ENCODE measurements at places on chromosomes 1 and 21.
A peak's percentile ranks its signal among the peaks of the same experiment; 100 is the strongest.

DNA sequence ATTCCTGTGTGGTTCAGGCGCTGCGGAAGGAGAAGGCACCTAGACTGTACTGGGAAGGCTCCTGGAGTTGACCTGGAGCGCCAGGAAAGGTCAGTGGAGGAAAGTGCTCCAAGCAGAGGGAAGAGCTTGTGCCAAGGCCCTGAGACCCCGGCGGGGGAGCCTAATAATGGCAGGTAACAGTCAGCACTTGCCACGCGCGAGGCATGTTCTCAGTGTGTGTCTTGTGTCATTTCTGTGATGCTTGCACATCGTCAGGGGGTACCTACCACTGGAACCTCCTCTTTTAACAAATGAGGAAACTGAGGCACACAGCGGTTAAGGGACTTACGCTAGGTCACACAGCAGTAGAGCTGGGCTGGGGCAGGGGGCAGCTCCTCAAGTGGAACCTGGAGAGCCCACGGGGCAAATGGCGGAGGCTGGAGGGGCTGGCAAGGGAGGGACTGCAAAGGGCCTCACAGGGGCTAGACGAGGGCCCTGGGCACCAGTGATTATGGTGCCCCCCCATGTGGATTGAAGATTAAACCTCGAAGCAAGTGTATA lies 976 bp upstream of the BMP8B start:
- DNase-seq = no peak

- no peak for DNase-seq
Measured at GRCh38 chr1:16038620-16038912, 5.0 kb upstream of the CLCNKB start.

DNA sequence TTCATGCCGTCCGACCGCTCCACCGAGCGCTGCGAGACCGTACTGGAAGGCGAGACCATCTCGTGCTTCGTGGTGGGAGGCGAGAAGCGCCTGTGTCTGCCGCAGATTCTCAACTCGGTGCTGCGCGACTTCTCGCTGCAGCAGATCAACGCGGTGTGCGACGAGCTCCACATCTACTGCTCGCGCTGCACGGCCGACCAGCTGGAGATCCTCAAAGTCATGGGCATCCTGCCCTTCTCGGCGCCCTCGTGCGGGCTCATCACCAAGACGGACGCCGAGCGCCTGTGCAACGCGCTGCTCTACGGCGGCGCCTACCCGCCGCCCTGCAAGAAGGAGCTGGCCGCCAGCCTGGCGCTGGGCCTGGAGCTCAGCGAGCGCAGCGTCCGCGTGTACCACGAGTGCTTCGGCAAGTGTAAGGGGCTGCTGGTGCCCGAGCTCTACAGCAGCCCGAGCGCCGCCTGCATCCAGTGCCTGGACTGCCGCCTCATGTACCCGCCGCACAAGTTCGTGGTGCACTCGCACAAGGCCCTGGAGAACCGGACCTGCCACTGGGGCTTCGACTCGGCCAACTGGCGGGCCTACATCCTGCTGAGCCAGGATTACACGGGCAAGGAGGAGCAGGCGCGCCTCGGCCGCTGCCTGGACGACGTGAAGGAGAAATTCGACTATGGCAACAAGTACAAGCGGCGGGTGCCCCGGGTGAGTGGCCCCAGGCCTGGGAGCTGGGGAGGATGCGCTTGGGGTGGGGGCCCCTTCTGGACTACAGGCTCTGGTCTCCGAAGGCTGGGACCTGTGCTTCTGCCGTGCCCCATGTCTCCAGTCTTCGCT lies 1.1 kb downstream of the SKI start:
- no peak for DNase-seq

DNA sequence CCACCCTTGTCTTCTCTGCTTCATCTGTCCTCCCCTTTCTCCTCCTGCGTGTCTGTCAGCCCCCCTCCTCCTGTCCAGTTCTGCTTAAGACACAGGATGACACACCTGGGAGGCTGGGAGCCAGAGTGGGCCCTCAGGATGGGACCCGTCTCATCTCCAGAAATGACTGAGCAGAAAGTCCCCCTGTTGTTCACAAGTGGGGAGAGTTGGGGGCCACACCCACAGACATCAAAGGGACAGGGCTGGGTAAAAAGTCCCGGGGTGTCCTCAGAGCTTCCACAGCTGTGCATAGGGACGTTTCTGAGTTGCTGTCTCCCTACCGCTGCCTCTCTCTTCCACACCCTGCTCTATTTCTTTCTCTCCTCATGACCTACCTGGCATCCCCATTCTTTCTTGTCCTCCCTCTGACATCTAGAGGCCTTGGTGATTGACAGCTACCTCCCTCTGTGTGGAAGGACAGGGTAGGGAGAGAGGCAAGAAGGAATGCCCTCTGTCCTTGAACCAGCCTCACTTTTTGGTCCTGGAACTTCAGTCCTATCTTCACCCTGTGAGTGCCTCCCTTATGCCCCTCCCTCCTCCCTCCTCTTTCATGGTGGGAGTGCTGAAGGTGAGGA lies 19.5 kb upstream of the SH2D2A start:
- no peak for DNase-seq

GRCh38 chr1:162823231-162823630 lies 32.7 kb downstream of the HSD17B7 start:
- DNase-seq = no peak

DNA sequence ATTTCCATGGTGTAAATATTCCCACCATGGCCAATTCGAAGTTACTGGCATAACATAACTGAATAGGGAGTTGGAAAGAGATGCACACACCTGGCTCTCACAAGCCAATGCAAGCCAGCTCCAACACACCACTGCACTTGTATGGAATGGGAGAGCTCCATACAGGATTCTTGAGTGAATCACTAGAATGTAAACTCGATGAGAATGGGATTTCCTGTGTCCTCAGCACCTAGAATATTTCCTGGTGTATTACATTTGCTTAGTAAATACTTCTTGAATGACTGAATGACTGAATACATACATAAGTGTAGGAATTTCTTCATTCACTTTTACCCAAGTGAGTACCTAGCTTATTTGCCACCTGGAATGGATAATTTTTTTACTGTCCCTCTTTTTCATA lies 16.2 kb upstream of the PPIE start:
- DNase-seq = no peak

DNA sequence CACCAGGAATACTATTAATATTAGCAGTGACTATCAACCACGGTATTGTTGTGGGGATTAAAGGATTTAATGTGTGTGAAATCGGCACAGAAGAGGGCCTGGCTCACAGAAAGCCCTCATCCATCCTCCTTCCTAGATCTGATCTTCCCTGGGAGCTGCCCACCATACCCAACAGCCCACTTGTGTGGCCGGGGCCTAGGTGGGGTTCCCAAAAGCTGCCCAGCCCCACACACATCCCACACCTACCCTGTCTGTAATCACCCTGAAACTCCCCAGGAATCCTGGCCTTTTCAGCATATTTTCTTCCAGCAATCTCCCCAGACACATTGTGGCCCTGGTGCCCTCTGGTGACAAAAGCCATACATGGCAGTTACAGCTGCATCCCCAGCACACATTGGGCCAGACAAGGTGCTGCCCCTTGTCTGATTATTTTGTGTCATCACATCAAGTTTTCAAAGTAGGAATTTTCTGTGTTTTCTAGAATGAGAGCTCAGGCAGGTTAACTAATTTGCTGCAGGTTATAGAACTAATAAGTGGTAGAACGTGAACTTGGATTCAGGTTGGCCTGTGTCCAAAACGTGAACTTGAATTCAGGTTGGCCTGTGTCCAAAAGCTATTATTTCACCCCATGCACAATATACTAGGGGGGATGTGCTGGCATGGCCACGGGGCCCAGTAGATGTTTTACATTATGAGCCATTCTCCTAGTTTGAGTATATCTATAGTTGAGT lies 5.3 kb upstream of the SLC6A9 start:
- DNase-seq = no peak

DNA sequence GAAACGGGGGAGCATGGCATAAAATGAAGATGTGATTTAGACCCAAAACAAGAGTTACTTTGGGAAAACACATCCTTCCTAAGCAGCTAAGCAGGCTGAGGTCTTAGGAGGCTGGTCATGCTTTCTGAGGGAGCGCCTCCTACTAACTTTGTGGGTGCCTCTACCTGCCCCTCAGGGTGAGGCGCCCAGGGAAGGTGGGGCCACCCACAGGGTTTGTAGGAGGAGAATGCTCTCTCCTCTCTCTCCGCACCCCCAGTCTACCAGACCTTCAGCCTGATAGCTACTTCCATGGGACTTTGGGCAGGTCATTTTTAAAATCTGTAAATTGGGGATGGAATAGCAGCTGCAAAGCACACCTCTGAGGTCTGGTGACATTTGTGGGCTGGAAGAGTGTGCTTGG lies 23.8 kb downstream of the SLC27A3 start:
- DNase-seq = no peak

GRCh38 chr1:200905411-200906052 lies 10.8 kb downstream of the INAVA start:
- no peak for DNase-seq

DNA sequence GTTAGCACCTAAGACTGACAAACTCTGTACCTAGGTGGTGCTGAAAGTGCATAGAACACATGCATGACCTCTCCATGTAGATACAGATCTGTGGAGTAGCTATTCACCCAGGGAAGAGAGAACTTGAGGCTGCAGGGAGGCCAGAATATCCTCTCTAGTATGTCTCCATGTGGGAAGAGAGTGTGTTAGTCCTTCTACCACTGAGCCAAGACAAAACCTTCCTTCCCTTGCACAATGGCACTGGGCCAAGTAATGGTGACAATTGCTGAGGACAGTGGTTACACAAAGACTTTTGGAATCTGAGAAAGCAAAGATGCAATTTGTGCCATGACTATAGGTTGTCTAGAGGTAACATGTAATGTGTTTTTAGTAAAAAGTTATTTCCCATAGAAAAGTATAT lies 52.3 kb downstream of the C1orf198 start:
- no peak for DNase-seq

DNA sequence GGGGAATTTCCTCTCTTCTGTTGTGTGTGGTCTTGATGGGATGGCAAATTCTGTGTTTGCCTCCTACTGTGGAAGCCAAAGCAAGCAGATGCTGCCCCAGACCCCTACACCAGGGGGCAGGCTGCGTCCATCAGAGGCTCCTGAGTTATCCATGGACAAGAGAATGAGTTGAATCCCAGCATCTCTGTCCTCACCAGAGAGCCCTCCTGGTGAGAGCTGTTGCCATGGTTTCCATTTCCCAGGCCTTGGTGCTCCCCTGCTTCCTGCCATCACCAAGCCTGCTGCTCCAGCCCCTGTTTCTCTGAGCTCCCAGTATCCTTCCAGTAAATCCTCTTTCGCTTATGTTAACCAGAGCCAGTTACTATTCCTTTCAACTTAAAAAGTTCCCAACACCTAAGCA lies 20.4 kb upstream of the GNG12 start:
- DNase-seq = peak; percentile 91

DNA sequence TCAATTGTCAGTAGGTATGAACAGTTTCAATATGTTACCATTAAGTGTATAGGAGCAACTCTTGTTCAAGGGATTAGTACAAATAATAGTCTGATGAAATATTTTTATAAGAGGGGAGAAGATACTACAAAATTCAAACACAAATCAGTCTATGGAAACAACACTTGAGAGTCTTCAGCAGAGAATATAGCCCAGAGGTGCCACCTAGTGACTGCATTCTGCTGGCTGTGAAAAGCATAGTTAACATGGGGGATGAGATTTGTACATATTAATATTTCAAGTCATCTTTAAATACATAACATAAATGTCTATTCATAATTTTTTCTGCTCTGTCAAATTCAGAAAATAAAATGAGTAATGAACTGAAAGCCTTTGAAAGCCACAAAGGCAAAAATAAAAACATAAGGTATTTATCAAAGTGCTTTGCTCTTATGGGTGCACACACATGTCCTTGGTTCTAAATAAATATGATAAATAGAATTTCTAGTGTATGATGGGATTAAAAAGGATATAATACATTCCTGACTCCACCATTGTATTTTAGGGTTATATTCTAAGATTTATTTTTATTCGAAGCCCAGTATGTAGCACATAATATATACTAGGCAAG lies 440.9 kb upstream of the ZRANB2 start:
- DNase-seq = no peak

GRCh38 chr1:95438218-95438948 lies 204.4 kb downstream of the RWDD3 start:
- DNase-seq = no peak

- DNase-seq = no peak
Measured at GRCh38 chr1:234515821-234516241, 36.9 kb upstream of the TARBP1 start.

- no peak for DNase-seq
Measured at GRCh38 chr1:29264773-29265389, 28.6 kb downstream of the PTPRU start.

GRCh38 chr1:33641104-33641830 lies 168.8 kb downstream of the ZSCAN20 start:
- DNase-seq = no peak

GRCh38 chr1:223811634-223812101 lies 34.1 kb downstream of the TP53BP2 start:
- no peak for DNase-seq

GRCh38 chr1:39326836-39327235 lies 122.3 kb downstream of the MACF1 start:
- no peak for DNase-seq

DNA sequence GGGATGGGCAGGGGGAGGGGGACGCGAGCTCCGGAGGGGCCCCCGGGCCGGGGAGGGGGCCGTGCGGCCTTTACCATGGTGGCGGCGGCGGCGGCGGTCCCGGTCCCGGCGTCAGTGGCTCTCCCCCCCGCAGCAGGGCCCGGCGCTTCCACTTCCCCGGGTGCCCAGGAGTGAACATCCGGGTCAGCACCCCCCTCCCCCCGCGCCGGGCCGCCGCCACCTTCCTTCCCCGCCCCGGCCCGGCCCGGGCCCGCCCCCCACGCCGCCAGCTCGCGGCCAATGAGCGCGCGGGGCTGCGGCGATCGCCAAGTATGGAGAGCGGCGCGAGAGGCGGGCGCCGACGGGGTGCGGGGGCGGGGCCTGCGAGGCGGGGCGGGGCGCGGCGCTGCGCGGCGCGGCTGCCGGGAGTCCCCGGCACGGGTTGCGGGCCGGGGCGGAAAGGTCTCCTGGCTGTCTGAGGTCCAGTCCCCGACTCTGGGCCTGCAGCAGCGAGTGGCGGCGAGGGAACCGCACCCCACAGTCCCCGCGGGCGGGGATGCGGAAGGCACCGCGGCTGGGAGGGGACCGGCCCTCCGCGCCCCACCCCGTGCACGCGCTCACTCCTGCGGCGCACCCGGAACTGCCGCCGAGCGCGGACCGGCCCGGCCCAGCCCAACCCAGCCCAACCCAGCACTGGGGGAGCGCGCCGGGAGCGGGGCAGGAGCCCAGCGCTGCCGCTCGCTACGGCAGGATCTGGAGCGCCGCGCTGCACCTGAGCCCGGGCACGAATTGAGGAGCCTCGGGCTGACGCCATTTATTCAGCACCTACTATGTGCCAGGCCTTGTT lies at the start of gene CAPZB:
CAPZB (minus strand) TSS at position 178 of the 826 bp plus-strand sequence; CDS start at position 77, 101 bp downstream.
- no peak for DNase-seq

GRCh38 chr1:237235091-237235490 lies 193.1 kb downstream of the RYR2 start:
- no peak for DNase-seq

- DNase-seq = no peak
Measured at GRCh38 chr1:104945406-104945805, 1195.7 kb downstream of the AMY1C start.
